ENCODE measurements at places on chromosomes 4 and X. TPM values are rescaled to one million over a fixed set of nuclear protein-coding genes. Genes with fewer than 3 reads are reported as not detected.

Gene SUPT20HL2
- not detected for total RNA-seq

Gene CCNQ
- 19.0 TPM for total RNA-seq

Gene HNRNPDL
- 267 TPM for total RNA-seq

Gene FAT4
- 21.3 TPM for total RNA-seq

GRCh38 chrX:53188763-53189162 lies 36.2 kb downstream of the KDM5C start:
- no peaks in the 10 kb centered on the region for H3K27me3 ChIP-seq
- peaks cover 5% of the 10 kb centered on the region for H3K36me3 ChIP-seq
- no peak for DNase-seq
- no peak overlapping the region for H3K27ac ChIP-seq

- no peak overlapping the region for H3K27ac ChIP-seq
- H3K36me3 ChIP-seq, result no peaks in the 10 kb centered on the region
These were observed 498.0 kb downstream of the STPG2 start for GRCh38 chr4:97645071-97645821.

GRCh38 chr4:113026556-113026955 lies 22.9 kb upstream of the ANK2 start:
- H3K27me3 ChIP-seq, result no peaks in the 10 kb centered on the region
- no peak overlapping the region for H3K4me3 ChIP-seq
- H3K27ac ChIP-seq, result no peak overlapping the region
- H3K4me1 ChIP-seq, result no peaks in the 10 kb centered on the region
- DNase-seq, result no peak

GRCh38 chrX:8981723-8982122 lies 52.2 kb downstream of the FAM9B start:
- H3K27ac ChIP-seq, result no peak overlapping the region
- no peaks in the 10 kb centered on the region for H3K36me3 ChIP-seq
- no peaks in the 10 kb centered on the region for H3K27me3 ChIP-seq
- H3K4me1 ChIP-seq, result no peaks in the 10 kb centered on the region

GRCh38 chr4:8657381-8658088 lies 65.0 kb downstream of the CPZ start:
- no peaks in the 10 kb centered on the region for H3K36me3 ChIP-seq
- H3K4me3 ChIP-seq, result no peak overlapping the region
- DNase-seq, result peak; percentile 58
- H3K27ac ChIP-seq, result no peak overlapping the region

GRCh38 chr4:76704133-76704881 lies 193.6 kb downstream of the SOWAHB start:
- DNase-seq, result no peak
- H3K27me3 ChIP-seq, result no peaks in the 10 kb centered on the region
- H3K4me1 ChIP-seq, result peaks cover 68% of the 10 kb centered on the region
- H3K36me3 ChIP-seq, result peaks cover 5% of the 10 kb centered on the region

DNA sequence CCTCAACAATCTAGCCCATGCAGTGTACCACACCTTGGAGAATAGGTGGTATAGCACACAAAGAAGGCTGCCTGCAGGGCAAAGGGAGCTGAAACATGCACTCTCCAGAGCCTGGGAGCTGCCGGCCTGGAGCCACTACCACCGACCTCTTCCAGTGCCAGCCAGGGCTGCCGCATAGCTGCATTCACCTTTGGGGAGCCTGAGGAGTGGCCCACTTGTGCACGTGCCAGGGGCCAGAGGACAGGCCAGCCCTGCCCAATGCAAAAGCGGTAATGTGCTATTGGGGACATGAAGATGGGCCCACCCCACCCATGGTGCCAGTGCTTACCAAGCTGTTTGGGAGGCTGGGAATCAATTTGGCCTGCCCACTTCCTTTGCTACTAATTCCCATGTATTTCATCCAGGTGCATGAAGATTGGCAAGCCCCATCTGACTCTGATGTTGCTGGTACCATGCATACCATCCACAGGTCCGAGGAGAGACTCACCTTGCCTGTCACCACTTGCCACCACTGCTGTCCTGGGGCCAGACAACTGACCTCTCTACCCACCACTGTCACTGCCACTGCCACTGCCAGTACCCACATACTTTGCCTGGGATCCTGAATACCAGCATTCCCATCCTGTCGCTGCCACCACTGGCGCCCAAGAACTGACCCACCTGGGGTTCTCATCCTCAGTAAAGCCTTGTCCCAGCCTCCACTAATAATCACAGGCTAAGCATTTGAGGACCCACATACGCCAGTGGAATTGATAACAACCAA lies 506.9 kb downstream of the MAGEB5 start:
- no peaks in the 10 kb centered on the region for H3K27me3 ChIP-seq
- no peak overlapping the region for H3K27ac ChIP-seq
- no peak overlapping the region for H3K4me3 ChIP-seq
- no peaks in the 10 kb centered on the region for H3K4me1 ChIP-seq
- no peaks in the 10 kb centered on the region for H3K36me3 ChIP-seq

DNA sequence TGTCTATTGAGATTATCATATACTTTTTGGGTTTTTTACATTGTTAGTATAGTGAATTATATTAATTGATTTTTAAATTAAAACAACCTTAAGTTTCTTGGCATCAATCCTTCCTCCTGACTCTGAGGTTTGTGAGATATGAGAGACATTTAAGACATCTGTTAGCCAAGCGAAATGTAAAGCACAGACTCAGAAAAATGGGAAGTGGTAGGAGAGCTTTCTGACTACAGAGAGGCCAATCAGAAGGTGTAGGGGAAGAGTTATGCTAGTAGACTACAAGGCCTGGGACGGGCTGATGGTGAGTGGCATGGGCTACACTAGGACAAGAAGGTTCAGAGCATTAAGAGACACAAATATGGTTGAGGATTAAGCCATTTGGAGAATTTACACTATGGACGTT lies 255.4 kb downstream of the PRDM5 start:
- H3K36me3 ChIP-seq, result no peaks in the 10 kb centered on the region
- H3K4me1 ChIP-seq, result no peaks in the 10 kb centered on the region
- H3K27ac ChIP-seq, result no peak overlapping the region
- no peak overlapping the region for H3K4me3 ChIP-seq

DNA sequence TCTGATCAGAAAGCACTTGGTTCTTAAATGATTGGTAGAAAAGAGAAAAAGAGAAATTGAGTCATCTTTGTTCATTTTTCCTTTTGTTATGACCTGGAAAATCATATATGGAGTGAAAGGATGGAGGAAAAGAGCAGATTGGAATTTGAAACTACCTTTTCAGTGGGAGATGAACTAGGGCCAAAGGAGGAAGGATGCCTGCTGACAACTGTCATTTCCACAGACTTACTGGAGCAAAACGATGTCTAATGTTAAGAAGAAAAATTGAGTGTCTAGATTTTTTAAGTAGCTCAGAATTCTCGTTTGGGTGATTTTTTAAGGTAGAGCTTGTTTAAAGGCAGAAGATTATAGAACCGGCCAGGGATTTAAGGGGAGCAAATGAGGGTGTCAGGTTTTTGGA lies 144.6 kb upstream of the KCNIP4 start:
- no peaks in the 10 kb centered on the region for H3K27me3 ChIP-seq
- H3K36me3 ChIP-seq, result no peaks in the 10 kb centered on the region
- H3K4me1 ChIP-seq, result no peaks in the 10 kb centered on the region
- DNase-seq, result no peak
- no peak overlapping the region for H3K27ac ChIP-seq

DNA sequence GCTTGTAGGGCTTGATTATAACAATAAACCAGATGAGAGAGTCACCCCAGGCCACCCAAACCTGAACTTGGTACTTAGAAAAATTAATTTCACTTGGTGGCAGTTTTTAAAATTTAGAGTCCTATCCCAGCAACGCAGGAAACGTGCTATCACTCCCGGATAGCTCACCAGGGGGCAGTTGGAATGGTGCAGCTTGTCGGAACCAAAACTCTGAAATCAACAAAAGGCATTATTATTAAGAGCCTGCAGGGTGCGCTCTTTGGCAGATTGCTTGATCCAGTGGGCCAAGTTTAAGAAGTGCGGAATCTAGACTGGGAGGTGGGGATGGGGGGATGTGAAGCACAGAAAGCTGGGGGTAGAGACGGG lies 2.4 kb downstream of the FRAS1 start:
- H3K36me3 ChIP-seq, result no peaks in the 10 kb centered on the region
- H3K27ac ChIP-seq, result peak overlapping the region; percentile 91
- peaks cover 10% of the 10 kb centered on the region for H3K4me1 ChIP-seq
- H3K27me3 ChIP-seq, result no peaks in the 10 kb centered on the region
- H3K4me3 ChIP-seq, result peak overlapping the region; percentile 95
- no peak for DNase-seq

- no peaks in the 10 kb centered on the region for H3K36me3 ChIP-seq
- no peak overlapping the region for H3K27ac ChIP-seq
- no peak for DNase-seq
- H3K4me1 ChIP-seq, result peaks cover 12% of the 10 kb centered on the region
These were observed 254.4 kb downstream of the BCOR start for GRCh38 chrX:39843318-39843717.

DNA sequence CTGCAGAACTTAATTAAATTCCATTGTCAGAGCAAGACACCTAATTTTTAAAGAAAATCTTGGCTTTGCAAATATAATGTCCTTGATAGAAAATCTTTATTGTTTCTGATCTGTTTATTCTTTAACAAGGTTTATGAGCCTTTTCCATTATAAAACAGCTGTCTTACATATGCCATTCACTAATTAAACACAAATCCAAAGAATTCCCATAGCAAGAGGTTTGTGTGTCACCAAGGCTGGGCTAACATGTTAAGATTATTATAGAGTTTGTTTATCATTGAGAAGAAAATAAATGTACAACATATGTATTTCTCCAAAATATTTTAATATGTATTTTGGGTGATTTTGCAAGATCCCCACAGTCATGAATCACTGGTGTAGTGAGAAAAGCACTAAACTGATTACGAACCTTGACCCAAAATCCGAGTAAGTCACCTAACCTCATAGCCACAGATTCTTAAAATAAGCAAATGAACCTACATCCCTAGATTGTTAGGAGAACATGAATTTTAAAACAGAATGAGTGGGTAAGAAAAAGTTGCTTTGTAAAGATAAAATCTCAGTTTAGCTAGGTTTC lies 694.8 kb upstream of the INTU start:
- no peaks in the 10 kb centered on the region for H3K4me1 ChIP-seq
- no peaks in the 10 kb centered on the region for H3K36me3 ChIP-seq
- H3K27me3 ChIP-seq, result no peaks in the 10 kb centered on the region

DNA sequence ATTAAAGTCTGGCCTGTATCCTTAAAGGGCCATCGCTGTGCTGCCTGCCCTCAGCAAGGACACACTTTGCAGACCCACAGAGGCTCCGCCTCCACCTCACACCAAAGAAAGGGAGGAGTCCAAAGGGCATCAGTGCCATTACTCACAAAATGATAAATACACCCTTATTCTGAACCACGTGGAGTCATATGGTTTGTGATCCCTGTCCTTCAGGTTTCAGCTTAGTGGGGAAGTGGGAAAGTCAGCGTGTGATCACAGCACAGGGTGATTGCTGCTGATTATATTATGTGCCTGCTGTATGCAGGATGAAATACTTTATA lies 35.9 kb upstream of the MSANTD1 start:
- peaks cover 22% of the 10 kb centered on the region for H3K36me3 ChIP-seq
- peaks cover under 1% of the 10 kb centered on the region for H3K4me1 ChIP-seq
- DNase-seq, result no peak
- H3K27ac ChIP-seq, result no peak overlapping the region
- no peaks in the 10 kb centered on the region for H3K27me3 ChIP-seq

DNA sequence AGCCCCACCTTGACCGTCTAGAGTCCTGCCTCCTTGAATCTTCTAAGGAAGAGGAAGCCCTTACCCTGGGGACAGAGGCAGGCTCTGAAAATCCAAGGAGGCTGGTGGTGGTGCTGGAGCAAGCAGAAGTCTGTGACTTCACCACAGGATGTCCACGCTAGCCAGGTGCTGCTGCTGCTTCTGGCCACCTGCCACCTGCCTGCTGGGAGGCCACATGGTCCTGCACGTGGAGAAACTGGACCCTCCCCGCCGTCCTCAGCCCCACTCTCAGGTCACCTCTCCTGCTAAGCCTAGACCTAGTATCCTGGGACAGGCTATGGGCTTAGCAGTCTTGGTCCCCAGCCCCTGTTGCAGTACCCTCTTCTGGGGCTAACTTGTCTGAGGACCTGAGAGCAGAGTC lies 15.8 kb downstream of the TMEM31 start:
- no peak for DNase-seq
- H3K27ac ChIP-seq, result no peak overlapping the region
- H3K4me1 ChIP-seq, result peaks cover 12% of the 10 kb centered on the region
- no peaks in the 10 kb centered on the region for H3K36me3 ChIP-seq
- no peak overlapping the region for H3K4me3 ChIP-seq

DNA sequence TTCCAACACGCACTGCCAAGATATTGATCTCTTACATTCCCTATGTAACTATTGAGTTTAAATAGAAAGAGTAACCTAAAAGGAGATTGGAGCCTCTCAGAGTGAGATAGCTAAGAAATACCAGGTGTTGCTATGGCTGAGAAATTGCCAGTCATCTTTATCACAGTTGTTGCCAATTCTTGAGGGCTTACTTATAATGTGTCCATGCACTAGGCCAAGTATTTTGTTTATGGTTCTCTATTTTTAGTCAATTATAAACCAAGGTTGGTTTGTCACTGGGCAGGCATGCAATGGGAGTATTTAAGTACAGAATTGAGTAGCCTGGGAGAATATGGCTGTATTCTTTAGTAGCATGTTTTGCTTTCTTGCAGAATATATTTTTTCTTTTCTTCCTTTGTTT lies 201.6 kb downstream of the TEX13A start:
- no peaks in the 10 kb centered on the region for H3K27me3 ChIP-seq
- H3K36me3 ChIP-seq, result no peaks in the 10 kb centered on the region
- H3K4me3 ChIP-seq, result no peak overlapping the region
- no peak for DNase-seq

DNA sequence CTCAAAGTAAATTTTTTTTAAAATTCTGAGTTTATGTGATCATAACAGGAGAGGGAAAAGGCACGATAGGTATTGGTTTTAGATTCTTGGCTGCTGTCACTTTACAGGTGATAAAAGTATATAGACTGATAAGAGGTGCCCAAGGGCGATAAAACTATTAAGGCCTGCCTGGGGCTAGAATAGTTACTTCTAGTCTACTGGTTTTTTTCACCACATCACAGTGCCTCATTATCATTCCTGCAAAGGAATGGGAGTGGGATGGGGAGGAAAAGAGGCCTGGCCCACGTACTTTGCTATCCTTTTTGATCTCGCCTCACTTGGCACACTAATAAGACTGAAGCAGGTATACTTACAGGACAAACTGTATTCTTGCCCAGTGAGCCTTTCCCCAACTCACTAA lies 46.6 kb downstream of the CXorf58 start:
- no peak overlapping the region for H3K27ac ChIP-seq
- no peak for DNase-seq
- H3K4me1 ChIP-seq, result peaks cover 8% of the 10 kb centered on the region
- H3K36me3 ChIP-seq, result no peaks in the 10 kb centered on the region

DNA sequence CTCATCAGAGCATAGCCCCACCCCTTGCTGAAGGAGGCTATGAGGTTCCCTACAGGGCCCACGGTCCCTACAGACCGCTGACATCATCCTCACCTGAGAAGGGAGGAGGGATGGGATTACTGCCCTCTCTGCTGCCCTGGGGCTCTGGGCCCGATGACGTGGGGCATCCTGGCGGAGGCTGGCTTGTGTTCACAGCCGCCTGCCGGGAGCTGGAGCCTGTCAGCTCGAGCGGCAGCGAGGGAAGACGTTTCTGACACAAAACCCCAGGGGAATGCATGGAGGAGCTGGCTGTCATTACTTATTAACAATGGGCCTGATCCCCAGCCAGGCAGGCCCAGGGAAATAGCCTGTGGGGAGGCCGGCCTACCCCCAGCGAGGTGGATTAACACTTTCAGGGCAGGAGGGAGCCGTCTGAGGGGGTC lies 106.6 kb upstream of the ATP6AP2 start:
- H3K27ac ChIP-seq, result peak overlapping the region; percentile 88
- no peaks in the 10 kb centered on the region for H3K27me3 ChIP-seq
- DNase-seq, result no peak
- H3K4me1 ChIP-seq, result peaks cover 33% of the 10 kb centered on the region
- H3K4me3 ChIP-seq, result peak overlapping the region; percentile 81
- H3K36me3 ChIP-seq, result no peaks in the 10 kb centered on the region
